ENCODE measurements at places on chromosomes 11 and 22.

DNA sequence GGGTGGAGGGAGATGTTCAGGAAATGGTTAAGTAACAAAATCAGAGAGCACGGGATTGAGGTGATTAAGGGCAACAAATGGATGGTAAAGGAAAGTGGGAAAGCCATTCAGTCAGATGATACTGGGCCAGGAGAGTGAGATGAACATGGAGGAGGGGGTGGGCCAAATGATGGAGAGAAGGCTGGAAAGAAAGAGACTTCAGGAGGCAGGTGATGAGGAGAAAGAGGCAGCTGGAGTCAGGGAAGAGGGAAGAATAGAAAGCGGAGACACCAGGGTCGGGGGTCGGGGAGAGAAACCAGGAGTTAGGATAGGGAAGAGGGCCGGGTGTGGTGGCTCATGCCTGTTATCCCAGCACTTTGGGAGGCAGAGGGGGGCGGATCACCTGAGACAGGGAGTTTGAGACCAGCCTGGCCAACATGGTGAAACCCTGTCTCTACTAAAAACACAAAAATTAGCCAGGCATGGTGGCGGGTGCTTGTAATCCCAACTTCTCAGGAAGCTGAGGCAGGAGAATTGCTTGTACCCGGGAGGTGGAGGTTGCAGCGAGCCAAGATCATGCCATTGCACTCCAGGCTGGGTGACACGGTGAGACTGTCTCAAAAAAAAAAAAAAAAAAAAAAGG lies 4.7 kb upstream of the KDM2A start:
- DNase-seq, result no peak

DNA sequence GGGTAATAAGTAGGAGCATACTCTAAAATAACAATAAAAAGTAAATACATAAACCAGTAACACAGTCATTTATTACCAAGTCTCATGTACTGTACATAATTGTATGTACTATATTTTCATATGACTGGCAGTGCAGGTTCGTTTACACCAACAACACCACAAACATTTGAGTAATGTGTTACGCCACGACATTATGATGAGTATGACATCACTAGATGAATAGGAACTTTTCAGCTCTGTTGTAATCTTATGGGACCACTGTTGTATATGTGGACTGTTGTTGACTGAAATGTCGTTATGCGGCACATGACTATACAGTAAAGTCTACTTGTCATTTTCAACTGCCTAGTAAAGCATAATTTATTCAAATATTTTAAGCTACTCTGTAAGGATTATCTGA lies 18.6 kb downstream of the KIF18A start:
- DNase-seq, result no peak

DNA sequence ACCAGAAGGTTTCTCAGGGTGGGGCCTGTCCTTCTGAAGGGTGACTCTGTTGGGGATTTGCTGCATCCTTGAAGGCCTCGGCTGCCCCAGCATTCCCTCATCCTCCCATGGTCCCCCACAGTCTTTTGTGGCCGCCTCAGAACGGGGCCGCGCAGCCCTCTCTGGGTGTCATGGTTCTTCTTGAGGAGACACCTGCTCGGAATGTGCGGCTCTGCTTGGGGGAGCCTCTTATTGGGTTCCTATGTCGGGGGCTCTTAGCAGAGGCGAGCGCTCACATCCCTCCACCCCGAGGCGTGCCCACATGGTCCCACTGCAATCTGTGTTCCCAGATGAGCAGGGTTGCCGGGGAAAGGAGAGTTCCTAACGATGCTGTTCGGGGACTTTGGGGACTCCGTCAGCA lies 1008.4 kb downstream of the BRD1 start:
- DNase-seq, result no peak

DNA sequence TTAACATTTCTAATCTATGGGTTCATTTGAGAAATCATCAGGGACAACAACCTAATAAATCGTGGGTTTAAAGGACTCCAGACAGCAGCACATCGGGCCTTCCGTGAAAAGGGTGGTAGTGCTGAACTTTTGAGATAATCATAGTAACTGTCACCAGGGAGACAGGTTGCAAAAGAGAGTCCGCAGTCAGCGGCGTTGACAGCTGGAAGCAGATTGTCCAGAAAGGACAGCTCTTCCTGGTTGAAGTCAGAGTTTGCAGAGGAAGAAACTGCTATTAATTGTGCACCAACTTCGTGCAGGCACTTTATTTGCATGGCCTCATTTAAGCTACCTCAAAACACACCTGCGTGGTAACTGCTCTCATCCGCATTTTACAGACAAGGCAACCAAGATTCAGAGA lies 20.5 kb upstream of the ISX start:
- no peak for DNase-seq

- DNase-seq, result no peak
Observed at GRCh38 chr11:57237204-57237681, at the start of gene APLNR. Gene APLNR (minus strand): TSS chr11:57237250. CDS start chr11:57237004, 246 bp downstream.

DNA sequence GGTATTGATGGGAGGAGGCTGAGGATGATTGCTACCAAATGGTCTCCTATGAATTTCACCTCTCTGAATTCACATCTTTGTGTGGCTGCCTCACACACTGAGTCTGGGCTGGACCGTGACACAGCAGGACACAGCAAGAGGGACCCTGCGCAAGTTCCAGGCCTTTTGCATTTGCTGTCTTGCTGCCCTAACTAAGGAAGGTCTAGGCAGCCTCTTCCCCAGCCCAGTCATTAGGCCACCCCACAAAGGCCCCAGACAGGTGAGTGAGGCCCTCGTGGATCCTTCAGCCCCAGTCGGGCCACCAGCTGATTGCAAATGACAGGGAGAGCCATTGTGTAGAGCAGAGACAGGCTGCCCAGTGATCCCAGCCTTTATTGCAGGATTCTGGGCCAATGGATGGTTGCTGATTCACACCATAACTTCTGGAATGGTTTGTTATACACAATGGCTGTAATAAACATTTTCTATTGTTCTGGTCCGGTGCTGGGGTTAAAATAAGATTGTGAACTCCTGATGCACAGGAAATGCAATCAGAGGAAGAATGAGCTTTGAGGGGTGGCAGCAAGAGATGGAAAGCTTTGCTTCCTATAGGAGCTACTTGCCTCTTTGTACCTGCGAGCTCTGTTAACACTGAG lies 28.5 kb upstream of the CSNK2A3 start:
- no peak for DNase-seq
